Activated CD4-positive, alpha-beta T cell treated with anti-CD3 and anti-CD28 coated beads, Interleukin-2, amount 50 U/mL, for 4 hours (primary cell): ENCODE measurements at places on chromosomes 1 and 21.

- no peak for DNase-seq
Measured at GRCh38 chr1:43432171-43432860, 21.4 kb downstream of the HYI start.

- DNase-seq, result no peak
Measured at GRCh38 chr21:37356706-37357105, 9.9 kb upstream of the DYRK1A start.

- DNase-seq, result no peak
Measured at GRCh38 chr1:62688687-62689085, 500 bp upstream of the DOCK7 start.

GRCh38 chr1:109255097-109255651, 5.8 kb downstream of the CELSR2 start:
- no peak for DNase-seq

DNA sequence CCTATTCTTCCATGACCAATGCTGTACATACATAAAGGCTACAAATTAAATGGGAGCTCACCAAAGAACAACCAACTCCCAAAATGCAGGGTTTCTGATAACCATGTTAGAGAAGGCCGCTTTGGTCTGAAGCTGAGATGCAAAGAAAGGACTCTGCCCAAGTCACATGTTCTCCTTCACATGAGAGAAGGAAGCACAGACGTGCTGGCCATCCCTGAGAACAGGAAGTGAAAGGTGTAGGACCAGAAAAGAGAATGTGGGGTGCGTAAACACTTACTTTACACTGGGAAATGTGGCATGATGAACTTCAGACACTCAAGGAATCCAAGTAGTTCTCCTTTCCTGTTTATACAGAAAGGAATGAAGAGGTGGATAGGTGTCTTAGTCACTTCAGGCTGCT, 31.7 kb upstream of the TADA1 start:
- DNase-seq, result no peak
